ENCODE measurements at places on chromosomes 11 and 22. TPM values are rescaled to one million over a fixed set of nuclear protein-coding genes. Genes with fewer than 3 reads are reported as not detected.

SAA4 gene
- not detected for total RNA-seq

DDIAS gene
- total RNA-seq, result 0.65 TPM

MAP6 gene
- total RNA-seq, result 1.4 TPM

MS4A1 gene
- not detected for total RNA-seq

OR5J2 gene
- total RNA-seq, result not detected

BIK gene
- not detected for total RNA-seq
